ENCODE measurements at places on chromosomes 13 and 19.

DNA sequence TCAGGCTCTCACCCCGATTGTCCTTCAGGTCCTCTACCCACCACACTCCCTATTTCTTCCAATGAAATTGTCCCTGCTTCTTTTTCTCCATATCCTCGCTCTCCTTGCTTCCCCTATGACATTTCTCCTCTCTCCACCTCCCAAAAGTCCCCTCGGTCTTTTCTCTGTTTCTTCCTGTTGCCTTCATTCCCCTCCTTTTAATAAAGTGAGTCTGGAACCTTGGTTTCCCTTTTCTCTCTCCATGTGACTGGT is 676 bp upstream of the ZNF574 start:
- no peak for DNase-seq

DNA sequence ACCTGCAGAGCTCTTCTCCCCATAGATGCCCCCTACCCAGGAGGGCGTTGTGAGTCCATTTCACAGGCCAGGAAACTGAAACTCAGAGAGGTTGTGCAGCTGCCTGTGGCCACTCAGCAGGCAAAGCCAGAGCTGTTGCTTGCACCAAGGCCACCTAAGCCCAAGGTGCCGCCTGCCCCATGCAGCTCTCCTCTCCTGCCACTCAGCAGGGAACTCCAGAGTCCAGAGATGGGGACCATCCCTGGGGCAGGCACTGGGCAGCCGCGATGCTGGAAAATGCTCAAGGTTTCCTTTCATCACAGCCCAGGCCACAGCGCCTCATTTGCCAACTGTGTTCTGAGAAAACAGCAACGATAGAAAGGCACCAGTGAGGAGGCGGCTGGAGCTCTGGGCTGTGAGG is 41.0 kb upstream of the PEPD start:
- DNase-seq = no peak

DNA sequence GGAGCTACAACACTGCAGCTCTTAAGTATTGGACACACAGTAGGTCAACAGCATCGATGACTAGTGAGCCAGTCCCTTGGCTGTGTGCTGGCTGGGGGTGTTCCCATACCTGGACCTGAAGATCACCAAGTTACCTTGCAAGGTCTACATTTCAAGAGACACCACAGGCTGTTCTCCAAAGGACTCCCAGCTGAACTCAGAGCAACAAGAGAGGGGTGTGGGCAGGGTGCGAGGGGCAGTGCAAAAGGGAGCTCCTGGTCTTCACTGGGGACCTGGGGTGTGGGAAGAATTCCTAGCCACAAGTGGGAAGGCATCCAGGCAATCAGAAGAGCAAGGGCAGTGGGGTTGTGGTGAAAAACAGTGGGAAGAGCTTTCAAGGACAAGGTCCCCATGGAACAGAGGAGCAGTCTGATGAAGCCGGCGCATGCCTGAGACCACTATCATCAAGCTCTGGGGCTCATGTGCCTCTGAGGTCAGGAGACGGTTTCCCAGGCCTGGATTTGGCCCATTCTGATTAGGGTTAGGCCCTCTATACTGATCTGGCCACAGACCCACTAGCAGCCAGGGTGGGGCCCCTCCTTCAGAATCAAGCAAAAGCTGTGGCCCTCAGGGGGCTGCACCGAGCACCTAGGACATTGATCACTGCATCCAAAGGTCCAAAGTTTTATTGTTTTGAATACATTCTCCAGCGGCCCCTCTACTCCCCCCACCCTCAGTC is 4.7 kb upstream of the GSK3A start:
- DNase-seq = no peak

GRCh38 chr13:76440568-76440967 is 445.6 kb downstream of the KCTD12 start:
- no peak for DNase-seq

GRCh38 chr19:35545855-35546381 is 492 bp downstream of the TMEM147 start:
- peak; percentile 51 for DNase-seq

DNA sequence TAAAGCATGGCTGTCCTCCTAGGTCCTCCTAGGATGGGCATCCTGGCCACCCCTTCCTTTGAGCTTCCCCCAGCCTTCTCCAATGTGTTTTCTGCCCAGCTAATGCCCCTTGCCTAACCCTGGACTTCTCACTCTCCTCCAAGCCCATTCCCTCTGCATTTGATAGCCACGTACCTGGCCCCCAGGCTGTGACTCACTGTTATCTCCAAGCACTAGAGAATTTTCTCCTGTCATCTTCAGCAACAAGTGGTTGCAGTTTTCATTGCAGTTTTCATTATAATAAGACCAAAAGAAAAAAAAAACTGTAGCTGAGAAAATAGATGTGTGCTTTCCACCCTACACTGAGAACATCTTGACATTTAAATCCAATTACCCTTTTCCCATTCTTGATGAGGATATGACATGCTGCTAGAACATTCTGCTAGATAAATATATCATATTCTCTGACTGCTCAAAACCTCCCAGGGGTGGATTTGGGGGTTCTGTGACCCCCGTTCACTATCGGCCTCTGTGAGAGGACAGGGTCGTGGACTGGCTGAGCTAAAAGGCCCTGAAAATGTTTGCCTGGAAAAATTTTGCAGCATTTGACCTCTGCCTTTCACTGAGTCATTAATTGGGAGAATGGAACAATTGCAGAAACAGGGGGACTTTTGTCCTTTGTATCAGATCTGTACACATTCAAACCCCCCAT is 58.8 kb upstream of the KCTD15 start:
- DNase-seq = no peak

DNA sequence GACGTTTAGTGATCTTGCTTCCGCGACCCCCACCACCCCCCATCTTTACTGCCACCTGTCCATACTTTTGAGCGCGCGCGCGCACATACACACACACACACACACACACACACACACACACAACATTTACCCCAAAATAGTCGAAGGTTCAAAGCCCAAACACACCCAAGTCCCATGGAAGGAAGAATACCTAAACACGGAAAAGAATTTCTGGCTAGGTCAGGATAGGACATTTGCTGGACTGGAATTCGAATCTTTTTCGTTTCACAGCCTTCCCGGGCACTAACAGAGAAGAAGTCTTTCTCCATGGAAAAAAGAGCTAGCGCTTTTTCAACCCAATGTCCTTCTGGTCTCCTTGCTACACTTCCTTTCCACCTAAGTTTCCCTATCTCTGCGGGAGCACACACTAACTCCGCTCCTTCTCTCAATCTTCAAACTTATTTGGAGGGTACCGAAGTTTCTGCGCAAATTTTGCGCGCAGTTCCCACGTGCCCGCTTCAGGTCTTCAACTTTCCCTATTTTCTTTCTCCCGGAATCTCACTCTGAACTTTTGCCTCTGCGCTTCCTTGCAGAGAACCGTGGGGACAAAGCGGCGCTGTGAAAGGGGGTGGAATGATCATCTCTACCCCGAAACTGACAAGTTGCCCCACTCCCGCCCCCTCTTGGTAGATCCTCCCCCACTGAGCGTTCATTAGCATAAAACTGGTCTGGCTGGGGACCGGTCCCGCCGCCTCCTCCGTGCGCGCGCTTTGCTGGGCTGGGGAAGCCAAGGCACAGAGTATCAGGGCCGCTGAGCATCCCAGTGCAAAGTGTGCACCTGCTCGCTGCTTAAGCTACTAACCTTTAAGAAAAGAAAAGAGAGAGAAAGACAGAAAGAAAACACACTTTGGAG is 2.7 kb downstream of the DACH1 start:
- DNase-seq = no peak

GRCh38 chr13:111577208-111577828 is 256.9 kb downstream of the TEX29 start:
- DNase-seq = no peak

GRCh38 chr13:98275681-98276171 is 98.7 kb upstream of the RNF113B start:
- DNase-seq = no peak

DNA sequence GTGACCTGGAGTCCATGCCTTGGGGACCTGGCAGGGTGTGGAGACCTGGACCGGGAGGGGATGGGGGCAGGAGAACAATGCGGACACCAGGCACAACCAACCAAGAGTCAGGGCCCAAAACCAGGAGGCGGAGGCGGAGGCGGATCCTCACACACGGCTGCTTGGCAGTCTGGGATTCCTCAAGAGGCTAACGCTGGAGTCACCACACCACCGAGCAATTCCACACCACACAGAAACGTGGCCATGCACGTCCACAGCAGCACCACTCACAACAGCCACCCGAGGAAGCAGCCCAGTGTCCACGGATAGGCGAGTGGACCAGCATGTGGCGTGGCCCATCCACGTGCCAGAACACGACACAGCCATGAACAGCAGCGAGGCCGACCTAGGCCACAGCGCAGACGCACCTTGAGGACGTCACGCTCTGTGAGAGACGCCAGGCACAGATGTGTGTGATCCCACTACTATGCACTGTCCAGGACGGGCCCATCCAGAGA is 17.7 kb downstream of the SBNO2 start:
- DNase-seq = no peak

DNA sequence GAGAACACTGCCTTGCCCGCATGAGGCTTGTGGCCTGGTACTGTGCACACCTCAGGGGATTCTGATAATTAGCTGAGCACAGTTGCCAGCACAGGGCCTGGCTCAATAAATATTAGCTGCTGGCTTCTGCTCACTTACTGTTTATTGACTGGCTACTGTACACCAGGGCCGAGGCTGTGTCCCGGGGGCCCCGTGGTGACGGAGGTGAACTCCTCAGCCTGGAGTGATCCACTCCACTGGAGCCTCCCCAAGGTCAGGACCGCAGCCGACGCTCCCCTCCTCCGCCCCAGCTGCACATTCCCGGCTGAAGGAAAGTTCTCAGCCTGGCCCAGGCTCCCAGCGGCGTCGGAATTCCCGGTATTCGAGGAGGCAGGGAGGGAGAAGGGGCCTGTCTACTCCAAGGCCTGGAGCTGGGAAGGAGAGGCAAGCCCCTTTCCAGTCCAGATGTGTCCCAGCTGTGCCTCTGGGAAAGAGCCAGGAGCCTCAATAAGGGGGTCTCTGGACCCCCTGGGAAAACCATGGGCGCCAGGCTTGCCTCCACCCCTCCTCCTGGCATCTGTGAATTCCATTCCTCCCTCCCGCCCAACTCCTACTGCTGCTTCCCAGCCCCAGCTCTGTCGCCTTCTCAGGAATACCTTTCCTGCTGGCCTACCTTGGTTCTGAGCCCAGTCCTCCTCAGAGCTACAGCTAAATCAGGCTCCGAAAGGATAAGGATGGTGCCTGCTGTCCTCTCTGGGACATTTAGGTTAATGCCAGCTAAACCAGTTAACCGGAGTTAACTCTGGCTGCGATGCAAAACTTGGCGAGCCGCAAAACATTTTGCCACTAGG is 7.3 kb downstream of the RPS16 start:
- no peak for DNase-seq

DNA sequence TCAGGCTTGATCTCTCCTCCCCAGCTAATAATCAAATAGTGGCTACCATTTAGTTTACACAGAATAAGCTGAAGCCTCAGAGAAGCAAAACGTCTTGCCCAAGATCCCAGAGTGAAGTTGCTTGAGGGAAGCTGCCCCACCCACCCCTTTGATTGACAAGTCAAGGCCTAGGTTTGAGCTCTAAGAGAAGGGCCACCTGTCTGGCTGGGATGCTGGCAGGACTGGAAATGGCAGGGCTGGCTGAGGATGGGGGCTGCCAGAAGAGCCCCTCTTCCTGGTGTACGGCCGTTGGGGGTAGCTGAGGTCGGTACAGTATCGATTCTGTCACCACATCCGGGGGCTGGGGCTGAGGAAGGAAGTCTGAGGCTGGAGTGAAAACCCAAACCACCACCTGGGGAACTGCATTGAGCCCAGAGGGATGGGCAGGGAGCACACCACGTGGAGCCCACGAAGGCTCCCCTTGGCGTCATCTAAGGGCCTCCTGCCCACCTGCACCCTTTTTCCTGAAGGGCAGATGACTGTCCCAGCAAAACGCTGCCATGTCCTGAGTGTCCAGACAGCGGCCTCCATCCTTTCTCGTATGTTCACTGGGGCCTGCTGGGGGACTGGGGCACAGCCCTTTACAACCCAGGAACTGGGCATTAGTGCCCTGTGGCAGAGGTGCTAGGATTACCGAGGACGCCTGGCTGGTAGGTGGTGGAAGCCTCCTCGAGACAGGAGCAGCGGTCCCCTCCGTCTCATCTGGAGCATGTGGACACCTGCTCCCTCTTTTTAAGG is 1.4 kb upstream of the PRKD2 start:
- peak; percentile 43 for DNase-seq

DNA sequence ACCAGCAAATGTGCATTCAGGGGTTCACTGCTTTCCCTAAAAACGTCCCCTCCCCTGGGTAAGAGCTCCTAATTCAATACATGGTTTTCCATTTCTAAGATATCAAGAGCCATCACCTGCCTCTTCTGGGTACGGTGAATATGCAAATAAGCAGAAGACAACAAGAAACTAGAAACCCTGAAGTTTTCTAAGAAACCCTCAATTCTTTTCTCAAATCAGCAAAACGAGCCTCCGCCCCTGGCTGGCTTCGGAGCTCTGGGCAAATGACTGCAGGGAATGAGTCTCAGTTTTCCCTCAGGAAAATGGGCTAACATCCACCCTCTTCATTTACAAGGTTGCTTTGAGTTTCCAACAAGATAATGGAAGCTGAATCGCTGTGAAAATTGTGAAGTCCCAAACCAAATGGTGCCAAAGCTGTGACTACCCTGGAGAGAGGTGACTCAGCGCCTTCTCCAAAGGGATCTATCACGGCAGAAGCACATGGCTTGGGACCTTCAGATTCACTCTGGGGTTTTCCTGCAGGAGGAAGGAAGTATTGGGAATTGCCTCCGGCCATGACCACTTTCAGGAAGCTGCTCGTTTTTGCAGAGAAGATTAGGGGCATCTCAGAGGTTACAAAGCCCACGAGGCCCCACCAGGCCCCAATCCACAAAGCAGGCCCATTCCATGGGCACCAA is 26.6 kb downstream of the KLF2 start:
- no peak for DNase-seq

GRCh38 chr13:54633456-54633855 is 1604.8 kb downstream of the OLFM4 start:
- DNase-seq = no peak

DNA sequence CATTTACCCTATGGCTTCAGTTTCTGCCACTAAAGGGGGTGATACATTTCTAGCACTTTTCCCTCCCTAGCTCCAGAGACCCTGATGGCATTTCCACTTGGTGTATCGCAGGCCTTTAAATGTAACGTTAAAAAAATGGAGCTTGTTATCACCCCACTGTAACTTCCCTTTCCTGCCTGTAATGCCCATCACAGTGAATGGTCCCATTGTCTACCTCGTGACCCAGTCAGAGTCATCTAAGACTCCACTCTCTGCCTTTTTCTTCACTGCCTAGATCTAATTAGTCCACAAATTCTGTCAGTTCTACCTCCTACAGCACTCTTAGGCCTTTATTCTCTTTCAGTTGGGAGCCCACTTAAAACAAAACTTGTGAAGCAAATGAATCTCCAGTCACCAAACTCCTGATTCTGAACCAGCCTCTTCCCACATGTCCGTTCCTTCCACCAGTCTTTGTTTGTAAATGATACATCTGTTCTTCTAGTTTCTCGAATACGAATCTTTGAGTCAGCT is 64.8 kb downstream of the NHLRC3 start:
- DNase-seq = no peak

DNA sequence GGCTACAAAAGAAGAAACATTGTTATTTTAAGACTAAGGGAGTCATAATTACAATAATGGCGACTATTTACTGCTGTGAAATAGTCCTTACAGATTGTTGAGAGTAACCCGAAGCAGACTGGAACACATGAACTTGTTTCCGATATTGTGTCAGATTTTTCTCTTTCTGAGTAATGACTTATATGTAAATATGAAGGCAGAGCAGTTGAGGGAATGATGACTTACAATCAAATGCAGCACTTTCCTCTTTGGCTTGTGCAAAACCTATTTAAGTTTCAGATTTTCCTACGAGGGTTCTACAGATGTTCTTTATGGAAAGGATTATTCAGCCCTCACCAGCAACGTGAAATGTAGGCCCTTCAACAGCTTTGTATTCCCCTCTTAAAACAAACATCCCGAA is 198.6 kb downstream of the RGCC start:
- DNase-seq = no peak

GRCh38 chr19:42201489-42202289 is 15.8 kb downstream of the DEDD2 start:
- DNase-seq = no peak

Measured in stimulated activated CD8-positive, alpha-beta memory T cell treated with anti-CD3 and anti-CD28 coated beads, Interleukin-12 subunit alpha, Interleukin-12 subunit beta, amount 100 ng/mL, for 4 hours (primary cell).